GM23338 (cell line): ENCODE measurements at places on chromosomes 5 and 9. TPM values are rescaled to one million over a fixed set of nuclear protein-coding genes. Genes with fewer than 3 reads are reported as not detected.

- DNase-seq, result no peak
These were observed 31.6 kb downstream of the CDH6 start for GRCh38 chr5:31225118-31225517.

Gene GABRB2
- 0.04 and 0.94 TPM in 2 replicates for total RNA-seq

GRCh38 chr5:73998489-73998888 lies 372.5 kb downstream of the ARHGEF28 start:
- DNase-seq, result no peak

Gene DND1
- 15.5 and 22.0 TPM in 2 replicates for total RNA-seq

Gene GDF9
- total RNA-seq, result 0.14 and 0.66 TPM in 2 replicates

Gene ZNF366
- total RNA-seq, result not detected in 2 replicates

Gene NOXA1
- 0.59 and 0.62 TPM in 2 replicates for total RNA-seq

Gene FBP2
- total RNA-seq, result not detected in 2 replicates

DNA sequence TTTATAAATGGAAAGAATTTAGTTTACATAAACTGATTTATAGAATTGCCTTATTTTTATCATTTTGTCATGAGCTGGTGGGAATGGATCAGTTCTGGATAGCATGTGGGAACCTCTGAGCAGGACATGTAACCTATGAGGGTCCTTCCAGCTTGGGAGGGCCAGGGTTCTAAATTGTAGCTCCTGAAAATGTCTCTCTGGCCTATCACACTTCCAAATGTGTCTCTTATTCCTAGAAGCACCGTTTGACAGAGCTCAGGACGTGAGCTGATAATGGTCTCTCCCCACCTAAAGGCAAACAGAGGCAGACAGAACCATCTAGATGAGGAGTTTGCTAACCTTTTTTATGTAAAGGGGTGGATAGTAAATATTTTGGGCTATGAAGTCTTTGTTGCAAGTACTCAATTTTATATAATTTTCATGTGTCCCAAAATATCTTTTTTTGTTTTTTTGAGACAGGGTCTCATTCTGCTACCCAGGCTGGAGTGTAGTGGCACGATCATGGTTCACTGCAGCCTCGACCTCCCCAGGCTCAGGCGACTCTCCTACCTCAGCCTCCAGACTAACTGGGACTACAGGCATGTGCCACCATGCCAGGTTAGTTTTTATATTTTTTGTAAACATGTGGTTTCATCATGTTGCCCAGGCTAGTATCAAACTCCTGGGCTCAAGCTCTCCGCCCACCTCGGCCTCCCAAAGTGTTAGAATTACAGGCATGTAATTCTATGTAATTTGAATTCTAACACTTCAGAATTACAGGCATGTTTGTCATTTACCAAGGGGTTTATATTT lies 4.0 kb downstream of the TRAF1 start:
- DNase-seq, result no peak

DNA sequence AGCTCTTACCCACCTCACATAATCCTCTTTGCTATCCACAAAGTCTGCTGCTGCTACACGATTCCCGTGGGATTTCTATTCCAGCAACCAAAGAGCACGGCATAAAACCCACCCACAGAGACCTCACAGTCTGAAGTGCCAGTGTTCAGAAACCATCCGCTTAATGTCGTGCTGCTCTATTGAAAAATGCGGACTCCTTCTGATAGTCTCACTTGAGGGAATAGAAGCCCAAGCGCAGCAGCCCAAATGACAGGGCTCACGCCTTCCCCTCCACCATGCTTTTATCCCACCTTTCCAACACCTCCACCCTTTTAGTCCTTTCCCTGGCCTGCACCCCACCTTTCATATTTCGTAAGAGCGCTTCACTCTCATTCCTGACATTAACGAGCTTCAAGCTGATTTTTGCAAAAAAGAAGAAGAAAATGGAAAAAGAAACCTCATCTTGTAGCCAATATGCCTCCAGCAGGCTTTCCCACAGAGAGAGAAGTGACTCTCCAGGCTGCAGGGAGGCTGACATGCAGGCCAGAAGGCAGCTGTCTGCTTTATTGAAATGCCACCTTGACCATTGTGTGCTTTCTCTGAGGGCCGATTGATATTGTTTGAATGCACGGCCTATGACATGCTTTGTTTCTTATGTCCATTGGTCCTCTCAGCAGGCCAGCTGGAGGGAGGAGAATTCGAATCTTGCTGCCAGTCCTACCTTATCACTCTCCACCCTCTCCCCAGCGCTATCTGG lies 70.6 kb upstream of the PCSK1 start:
- DNase-seq, result no peak

Gene CCDC152
- total RNA-seq, result 13.9 and 16.2 TPM in 2 replicates

Gene C9orf153
- 0.12 TPM in 1 of 2 replicates, not detected in the other for total RNA-seq

GRCh38 chr9:89629081-89629976 lies 24.5 kb downstream of the GADD45G start:
- no peak for DNase-seq

- DNase-seq, result peak; percentile 65
These were observed 29.2 kb downstream of the SUSD1 start for GRCh38 chr9:112145886-112146285.

Gene TRIM32
- total RNA-seq, result 15.7 and 16.3 TPM in 2 replicates

Gene DMRT3
- not detected in 2 replicates for total RNA-seq

GRCh38 chr5:115588640-115589039 lies 13.6 kb downstream of the TICAM2 start:
- DNase-seq, result no peak

DNA sequence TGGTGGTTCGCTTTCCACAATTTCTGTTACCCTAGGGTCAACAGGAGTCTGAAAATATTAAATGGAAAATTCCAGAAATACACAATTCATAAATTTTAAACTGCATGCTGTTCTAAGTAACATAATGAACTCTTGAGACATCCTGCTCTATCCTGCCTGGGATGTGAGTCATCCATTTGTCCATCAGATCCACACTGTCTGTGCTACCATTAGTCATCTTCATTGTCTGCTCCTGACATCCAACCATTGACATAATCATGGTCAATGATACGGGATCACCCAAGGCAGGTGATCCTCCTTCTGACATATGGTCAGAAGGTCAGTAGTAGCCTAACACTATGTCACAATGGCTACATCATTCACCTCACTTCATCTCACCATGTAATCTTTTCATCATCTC lies 276.7 kb upstream of the KIF2A start:
- no peak for DNase-seq

Gene FOXD4L6
- total RNA-seq, result 0.21 TPM in 1 of 2 replicates, not detected in the other

DNA sequence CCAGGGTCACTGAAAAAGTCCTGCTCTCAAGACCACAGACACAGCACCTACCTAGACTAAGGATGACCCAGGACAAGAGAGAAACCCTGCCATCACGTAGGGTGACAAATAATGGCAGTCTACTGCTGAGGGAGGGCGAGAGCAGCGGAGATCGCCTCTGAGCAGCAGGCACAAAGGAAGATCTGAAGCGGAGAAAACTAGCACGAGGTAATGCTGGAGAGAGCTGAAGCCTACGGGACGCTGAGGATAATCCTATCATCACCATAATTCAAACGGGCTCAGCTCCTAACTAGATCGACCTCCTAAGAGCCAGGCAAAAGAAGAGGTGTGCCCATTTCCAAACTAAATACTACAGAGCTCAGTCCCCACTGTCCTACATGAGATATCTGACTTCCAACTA lies 41.3 kb downstream of the FBXO10 start:
- DNase-seq, result no peak
